ENCODE measurements at places on chromosomes 6 and 20.

DNA sequence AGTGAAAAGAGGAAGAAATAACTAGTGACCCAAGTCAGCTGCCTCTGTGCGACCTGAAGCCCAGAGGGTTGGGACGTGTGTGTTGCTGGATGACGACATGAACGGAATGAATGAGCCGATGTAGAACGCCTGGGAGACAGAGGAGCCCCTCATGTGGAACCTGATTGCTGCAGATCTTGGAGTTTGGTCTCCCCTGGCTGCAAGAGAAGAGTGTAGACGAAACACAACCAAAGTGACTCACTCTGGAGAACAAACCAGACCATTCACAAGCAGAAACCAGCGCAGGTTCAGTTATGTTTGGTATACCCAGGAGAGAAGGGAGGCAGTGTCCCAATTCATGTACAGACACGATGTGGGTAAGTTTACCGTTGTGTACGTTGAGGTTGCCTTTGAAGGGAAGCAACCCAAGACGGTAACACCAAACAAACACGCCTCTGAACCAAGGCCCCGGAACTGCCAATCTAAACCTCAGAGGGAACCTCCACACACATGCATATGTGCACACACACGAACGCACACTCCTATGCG, 265.9 kb downstream of the BMP7 start:
- DNase-seq = no peak

GRCh38 chr20:38853759-38854158, 48.3 kb downstream of the PPP1R16B start:
- DNase-seq = no peak

DNA sequence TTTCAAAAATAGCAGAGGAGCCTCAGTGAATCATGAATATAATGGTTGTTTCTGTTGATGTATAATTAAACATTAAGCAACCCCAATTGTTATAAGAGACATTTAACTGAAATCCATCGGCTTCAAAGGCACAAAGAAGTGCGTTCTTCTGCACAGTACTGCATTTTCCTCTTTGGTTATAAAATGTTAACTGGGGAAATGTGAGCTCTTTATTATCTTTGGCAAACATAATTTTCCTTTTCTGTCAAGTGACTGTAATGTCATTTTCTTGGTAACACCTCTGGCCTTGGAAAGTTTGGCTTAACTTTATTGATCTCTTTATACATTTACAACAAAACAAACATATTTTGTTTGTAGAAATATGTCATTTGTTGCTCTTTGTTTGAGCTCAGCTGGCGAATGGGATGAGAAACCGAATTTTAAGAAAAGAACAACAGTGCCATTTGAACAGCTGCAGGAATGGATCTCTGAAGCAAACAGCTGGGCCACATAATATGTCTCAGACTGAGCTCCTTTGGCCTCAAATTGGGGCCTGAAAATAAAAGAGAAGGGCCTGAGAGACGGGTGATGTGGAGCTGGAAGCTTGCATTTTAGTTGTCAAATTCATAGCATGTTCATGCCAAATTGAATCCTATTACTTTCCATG, 427.0 kb upstream of the SPTLC3 start:
- DNase-seq = no peak

DNA sequence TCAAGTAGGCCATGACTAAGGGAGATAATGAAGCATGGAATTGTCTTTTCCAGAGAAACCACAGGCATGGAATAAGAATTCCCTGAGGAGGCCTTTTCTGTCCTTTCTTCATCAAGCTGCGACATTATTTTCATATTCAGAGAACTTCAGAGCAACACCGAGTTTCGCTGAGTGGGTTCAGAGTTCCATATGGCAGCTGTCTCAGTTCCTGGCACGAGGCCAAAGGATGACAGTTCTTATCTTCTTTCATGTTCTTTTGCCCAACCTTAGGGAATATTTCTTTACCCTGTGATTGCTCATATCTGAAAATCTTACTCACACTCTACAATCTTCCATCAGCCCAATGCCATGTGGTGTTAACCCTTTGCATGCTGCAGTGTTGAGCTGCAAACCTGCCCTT, 135.3 kb upstream of the BMP2 start:
- DNase-seq = no peak

- no peak for DNase-seq
These were observed 775 bp upstream of the TTLL2 start for GRCh38 chr6:167324111-167324510.

GRCh38 chr6:23175391-23175790, 606.0 kb downstream of the HDGFL1 start:
- no peak for DNase-seq

GRCh38 chr6:14335071-14335470, 217.5 kb downstream of the CD83 start:
- DNase-seq = no peak

DNA sequence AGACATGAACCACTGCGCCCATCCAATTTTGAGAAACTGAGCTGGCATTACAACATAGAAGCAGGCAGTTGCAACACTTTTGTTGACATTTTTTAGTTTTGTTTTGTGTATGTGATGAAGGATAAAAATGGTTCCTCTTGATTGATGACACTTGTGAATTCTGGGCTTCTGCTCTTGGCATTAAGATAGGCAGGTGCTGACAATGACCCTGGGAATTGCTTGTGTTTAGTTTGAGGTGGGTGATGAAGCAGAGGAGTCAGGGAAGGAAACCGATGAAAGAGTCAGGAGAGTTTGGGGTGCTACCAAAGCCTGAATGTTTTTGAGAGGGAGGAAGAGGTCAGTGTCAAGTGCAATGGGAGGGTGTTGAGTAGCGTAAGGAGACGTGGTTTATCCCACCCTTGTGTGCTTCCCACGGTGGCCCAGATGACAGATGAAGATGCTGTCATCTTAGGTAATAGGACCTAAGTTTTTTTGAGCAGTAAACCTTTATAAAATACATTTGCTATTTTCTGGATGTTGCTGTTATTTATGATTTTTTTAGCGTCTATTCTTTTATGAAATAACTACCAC, 19.4 kb downstream of the CDS2 start:
- no peak for DNase-seq

GRCh38 chr6:34546551-34547321, 9.4 kb downstream of the SPDEF start:
- no peak for DNase-seq

Measured in stimulated activated CD8-positive, alpha-beta memory T cell treated with anti-CD3 and anti-CD28 coated beads, Interleukin-2, amount 100 ng/mL, for 1 hour (primary cell).